Vagina (tissue), 2 donors: ENCODE measurements at places on chromosomes 16 and 17.

DNA sequence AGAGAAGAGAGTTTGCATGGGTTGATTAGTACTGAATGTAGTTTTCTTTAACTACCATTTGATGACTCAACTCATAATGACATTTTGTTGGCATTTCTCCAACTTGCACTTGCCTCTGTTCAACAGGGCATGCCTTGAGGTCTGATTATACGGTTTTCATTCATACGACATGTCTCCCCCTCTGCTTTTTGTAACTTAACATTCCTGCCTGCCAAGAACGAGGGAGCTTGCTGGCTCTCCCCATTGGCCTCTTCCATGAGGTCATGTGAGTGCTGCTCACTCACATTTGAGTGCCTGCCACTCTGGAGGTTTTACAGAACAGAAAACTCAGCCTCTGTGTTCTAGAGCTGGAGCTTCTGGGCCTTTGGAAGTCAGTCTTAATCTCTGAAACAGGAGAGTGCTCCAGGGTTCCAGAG, 19.7 kb downstream of the MAP2K6 start:
- no peak for DNase-seq

DNA sequence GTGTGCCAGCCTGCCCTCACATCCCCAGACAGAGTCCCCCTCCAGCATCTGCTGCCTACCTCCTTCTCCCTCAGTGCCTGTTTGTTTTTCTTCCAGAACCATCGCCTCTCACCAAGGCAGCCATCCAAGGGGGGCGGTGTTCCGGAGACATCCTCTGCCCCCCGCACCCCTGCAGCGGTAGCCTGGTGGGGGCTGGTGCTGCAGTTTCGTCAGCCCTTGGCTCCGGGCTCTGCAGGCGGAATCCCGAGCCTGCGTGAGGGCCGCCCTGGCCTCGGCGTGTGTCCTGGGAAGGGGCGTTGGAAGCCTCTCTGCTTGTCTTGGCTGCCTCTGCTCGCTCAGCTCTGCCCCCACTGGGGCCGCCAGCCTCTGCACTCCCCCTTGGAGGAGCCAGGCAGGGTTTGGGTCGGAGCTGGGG, 126.0 kb upstream of the CIBAR2 start:
- no peak for DNase-seq

- no peak for DNase-seq
Observed at GRCh38 chr17:48021934-48022333, 15.7 kb downstream of the COPZ2 start.

DNA sequence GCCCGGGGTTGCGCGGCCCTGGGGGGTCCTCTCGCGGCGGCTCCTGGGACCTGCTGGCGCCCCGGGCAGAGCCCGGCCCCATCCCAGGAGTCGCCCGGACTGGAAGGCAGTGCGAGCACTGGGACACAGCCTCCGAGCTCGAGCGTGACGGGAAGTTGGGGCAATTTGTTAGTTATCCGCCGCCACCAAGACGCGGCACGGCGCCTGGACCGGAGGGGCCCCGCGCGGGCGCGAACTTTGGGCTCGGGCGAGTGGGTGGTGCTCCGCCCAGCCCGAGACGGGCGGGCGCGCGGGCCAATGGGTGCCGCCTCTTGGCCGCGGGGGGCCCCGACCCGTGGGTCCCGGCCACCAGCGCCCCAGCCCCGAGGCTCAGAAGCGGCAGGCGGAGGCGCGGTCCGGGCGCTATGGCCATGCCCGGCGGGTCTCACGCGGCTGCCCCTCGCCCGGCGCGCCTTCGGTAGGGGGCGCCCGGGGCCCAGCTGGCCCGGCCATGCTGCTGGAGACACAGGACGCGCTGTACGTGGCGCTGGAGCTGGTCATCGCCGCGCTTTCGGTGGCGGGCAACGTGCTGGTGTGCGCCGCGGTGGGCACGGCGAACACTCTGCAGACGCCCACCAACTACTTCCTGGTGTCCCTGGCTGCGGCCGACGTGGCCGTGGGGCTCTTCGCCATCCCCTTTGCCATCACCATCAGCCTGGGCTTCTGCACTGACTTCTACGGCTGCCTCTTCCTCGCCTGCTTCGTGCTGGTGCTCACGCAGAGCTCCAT, at the start of gene ADORA2B:
Gene ADORA2B, plus strand, starts transcription at position 372 of the 768 bp plus-strand sequence. Its CDS starts 119 bp downstream, at position 491.
- no peak for DNase-seq

DNA sequence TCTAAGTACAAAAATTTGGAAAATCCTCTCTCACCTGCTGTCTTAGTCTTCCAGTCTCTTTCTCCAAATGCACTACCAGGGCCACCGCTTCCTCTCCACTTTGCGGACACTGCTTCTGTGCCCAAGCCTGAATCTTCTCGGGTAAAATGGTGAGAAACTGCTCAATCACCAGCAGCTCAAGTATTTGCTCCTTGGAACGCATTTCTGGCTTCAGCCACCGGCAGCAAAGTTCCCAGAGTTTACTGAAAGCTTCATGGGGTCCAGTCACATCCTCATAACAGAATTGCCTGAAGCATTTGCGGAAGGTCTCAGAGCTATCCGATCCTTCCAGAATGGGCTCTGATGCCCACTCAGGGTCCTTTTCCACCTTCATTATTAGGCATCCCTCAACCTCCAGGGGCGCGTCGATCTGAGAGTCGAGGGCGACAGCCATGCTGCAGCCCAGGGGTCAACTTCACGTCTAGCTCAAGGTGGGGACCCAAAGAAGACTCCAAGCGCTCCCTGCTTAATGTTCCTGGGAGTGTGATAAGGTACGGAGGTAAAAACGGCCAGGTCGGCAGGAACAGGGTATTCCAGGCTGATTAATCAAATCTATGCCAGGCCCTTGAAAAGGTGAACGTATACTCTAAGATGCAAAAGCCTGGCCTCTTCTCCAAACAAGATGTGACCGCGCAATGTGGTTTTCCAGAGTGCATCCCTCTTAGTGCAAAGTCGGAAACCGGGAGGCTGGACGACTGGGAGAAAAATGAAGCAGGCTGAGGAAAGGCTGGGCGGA, 763 bp downstream of the ZKSCAN2 start:
- DNase-seq, result peak; percentile 87

DNA sequence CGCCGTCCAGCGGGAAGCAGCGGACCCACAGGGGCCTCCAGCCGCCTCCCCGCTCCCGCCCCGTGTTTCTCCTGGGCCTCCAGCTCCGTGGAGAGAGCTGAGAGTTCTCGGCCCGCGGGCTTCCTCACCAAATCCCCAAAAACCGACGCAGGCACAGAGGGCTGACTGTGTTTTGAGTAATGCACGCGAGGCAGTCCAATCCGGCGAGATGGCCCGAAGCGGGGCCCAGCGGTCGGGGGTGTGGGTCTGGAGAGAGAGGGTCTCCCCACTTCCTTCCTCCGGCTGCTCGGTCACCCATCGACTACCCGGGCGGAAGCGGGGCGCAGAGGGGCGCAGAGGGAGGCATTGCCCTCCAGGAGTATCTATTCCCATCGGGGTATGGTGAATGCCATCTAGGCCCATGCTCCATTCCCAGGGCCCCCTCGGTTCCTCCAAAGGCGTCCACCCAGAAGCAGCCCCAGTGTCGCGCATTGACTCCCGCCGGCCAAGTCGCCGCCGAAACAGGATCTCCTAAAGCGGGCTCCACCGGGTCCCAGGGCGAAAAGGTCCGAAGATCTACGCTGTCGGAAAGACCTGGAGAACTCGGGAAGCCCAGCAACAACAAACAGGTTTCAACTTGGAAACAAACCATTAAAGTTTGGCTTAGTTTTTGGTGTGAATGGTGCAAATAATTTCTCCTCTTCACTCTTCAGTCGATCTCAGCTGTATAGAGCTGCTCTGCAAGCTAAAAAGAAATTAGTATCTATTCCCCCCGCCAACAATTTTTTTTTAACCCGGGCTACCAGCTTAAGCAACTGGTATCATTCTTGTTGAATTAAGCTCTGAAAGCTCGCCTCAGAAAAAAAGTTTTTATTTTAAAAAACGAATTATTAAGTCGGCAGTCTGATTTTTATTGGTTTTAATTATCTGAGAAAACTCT, 19.2 kb upstream of the HOXB13 start:
- no peak for DNase-seq

- DNase-seq, result no peak
Observed at GRCh38 chr17:693791-694638, 20.6 kb downstream of the VPS53 start.

DNA sequence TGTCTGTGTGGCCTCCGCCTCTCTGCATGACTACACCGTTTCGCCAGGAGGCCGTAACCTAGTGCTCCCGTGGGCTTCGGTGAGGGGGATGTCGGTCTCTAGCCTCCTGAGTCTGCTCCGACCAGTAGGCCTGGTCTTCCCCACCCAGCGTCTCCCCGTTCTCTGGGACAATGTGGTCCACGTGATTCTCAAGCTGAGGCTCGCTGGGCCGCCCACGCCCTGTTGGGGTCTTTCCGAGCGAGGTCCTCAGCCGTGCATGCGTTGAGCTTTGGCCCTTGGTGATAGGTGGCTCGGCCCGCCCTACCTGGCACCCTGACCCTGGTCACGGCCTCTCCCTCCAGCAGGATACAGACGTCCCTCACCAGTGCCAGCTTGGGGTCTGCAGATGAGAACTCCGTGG, 30.9 kb downstream of the TSC2 start:
- DNase-seq, result no peak

- no peak for DNase-seq
Observed at GRCh38 chr17:17384961-17385360, 81.8 kb downstream of the NT5M start.

- DNase-seq, result peak; percentile 84
Observed at GRCh38 chr16:66293207-66293735, 73.2 kb upstream of the CDH5 start.

- no peak for DNase-seq
Observed at GRCh38 chr17:78607038-78607437, 29.8 kb upstream of the DNAH17 start.

- no peak for DNase-seq
Observed at GRCh38 chr16:51048544-51048943, 102.5 kb downstream of the SALL1 start.
